ENCODE measurements at places on chromosomes 12 and 14.

GRCh38 chr12:80745851-80746505, 29.3 kb downstream of the MYF5 start:
- no peak for DNase-seq

- DNase-seq = no peak
These were observed 685 bp upstream of the SERPINA1 start for GRCh38 chr14:94389104-94389469.

DNA sequence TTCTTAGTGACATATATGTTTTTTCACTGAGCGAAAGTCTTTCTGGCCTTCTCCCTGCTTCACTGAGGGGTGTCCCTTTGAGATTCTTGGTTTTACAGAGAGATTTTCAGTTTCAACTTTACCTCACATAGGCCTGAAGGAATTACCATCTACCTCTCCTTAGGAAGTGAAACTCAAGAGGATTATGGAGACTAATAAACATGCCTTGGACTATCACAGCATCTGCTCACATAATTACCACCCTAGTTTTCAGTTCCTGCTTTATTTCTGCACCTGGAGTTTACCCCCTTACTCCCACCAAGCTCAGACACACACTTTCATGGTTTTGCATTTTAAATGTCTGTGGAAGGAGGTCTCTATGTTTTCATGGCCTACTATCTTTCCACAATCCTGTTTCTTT, 118.3 kb upstream of the SCAF11 start:
- DNase-seq = no peak

DNA sequence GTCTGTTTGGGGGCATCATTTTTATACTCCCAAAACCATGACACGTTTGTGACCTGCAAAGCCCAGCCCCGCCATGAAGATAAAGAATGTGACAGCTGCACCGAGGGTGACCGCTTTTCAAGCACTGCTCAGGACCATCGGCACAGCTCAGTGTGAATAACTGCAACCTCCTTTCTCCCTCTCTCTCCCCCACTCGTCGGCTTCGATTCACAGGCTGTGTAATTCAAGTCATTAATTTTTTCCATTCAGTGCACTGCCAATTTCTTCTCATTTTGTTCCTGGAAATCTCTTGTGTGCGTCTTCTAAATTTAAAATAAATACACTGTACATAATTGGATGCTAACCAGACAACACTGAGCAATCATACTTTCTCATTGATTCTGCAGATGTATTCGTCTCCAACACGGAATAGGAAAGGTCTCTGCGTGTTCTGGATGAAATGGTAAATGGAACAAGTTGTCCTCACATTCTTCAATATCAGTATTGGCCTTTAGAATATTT, 260.8 kb downstream of the TTC8 start:
- DNase-seq = no peak

- no peak for DNase-seq
These were observed 143.5 kb downstream of the ST8SIA1 start for GRCh38 chr12:22190969-22191368.

DNA sequence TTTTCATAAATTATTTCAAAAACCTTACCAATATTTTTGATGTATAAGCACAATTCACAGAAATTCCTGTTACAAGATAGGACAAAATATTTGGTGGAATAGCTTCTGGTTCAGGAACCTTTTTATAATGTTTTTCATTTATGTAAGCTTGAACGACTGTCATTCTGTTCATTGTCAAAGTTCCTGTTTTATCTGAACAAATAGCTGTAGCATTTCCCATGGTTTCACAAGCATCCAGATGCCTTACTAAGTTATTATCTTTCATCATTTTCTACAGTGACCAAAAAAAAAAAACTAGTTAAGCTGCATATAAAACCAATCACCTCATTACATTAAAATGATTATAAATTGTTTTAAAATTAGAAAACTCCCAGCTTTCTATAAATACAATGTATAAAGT, 87.1 kb downstream of the ATP2B1 start:
- DNase-seq = no peak

- no peak for DNase-seq
These were observed 41.3 kb downstream of the RAB3IP start for GRCh38 chr12:69779928-69780327.

GRCh38 chr12:132517013-132517739, 27.2 kb downstream of the FBRSL1 start:
- DNase-seq = no peak

DNA sequence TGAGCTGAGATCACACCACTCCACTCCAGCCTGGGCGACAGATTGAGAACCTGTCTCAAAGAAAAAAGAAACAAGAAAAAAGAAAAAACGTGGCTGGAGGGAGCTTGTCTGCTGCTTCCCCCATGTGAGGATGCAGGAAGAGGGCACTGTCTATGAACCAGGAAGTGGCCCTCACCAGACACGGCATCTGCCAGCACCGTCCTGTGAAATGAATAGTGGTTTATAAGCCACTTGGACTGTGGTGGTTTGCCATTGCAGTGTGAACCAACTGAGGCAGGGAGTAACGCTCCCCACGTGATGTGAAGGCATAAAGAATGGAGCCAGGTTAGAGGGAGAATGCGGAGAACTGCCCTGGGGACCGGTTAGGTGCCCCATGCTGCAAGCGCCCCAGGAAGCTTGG, 4.5 kb upstream of the BRF1 start:
- no peak for DNase-seq

DNA sequence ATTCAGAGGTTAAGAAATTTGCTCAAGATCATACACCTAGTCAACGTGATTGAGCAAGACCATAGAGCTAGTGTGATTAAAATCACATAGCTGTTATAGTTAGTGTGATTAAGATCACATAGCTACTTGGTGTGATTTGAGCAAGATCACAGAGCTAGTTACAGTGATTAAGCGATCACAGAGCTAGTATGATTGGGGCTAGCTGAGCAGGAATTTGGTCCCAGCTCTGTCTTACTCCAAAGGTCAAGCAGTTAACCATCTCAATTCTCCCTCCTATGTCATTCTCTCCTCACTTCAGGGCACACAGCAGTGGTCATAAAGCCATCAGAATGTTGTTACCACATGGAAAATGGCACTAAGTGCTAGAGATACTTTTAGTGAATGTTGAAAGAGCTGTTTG, 158.2 kb downstream of the SPTSSA start:
- DNase-seq = no peak

- DNase-seq = no peak
These were observed 545.1 kb upstream of the ATP2B1 start for GRCh38 chr12:90253674-90254181.

GRCh38 chr14:37253905-37254304, 56.2 kb downstream of the MIPOL1 start:
- no peak for DNase-seq

DNA sequence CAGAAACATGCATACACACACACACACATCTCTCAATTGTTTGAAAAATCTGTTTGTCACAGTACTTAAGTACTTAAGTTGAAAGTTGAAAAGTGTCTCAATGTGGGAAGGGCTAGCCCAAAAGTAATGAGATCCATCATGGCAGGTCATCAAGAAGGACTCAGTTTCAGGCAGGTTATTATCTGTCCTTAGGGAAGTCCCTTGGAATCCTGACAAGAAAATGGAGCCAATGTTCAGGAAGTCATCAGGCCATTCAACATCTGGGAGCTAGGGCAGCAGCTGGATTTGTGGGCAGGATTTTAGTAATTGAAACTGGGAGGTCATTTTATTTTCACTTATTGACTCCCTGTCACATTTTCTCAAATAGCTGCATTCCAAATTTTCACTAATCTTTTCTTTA, 56.0 kb downstream of the MSRB3 start:
- no peak for DNase-seq

DNA sequence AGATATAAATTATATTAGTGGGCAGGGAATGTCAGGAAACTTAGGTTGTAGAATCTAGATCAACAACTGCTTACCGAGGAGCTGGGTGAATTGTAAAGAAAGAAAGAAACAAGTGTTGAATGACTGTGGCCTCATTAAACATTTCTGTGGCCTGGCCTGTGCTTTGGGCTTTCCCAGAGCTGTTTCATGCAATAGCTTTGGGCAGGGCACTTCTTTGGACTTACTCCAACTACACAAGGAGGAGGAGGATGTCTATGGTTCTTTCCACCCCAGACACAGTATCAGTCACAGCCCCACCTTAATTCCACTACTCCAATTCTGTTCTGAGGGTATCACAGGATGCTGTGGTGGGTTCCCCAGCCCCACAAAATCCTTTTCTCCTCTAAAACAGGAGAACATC, 38.0 kb downstream of the DPF3 start:
- DNase-seq = no peak

DNA sequence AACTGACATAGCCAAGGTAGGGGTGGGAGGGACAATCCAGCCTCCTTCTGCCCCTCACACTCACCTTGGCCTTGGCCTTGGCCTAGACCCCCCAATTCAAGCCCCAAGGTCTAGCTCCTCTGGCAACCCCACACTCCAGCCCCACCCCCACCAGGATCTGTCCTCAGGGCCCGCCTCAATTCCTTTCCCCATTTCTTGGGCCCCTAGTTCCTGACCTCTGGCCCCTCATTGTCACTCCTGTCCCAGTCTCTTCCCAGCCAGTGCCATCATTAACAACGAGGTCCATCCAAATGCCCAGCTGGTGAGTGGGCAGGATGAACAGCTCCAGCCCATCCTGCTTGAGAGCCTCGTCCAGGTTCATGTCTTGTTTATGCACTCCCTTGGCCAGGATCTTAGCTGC, 6.8 kb upstream of the GDF11 start:
- no peak for DNase-seq

GRCh38 chr12:53380794-53381730, 1.1 kb downstream of the SP1 start:
- no peak for DNase-seq

GRCh38 chr12:14169281-14169680, 187.9 kb upstream of the GRIN2B start:
- DNase-seq = no peak

- DNase-seq = no peak
These were observed 9.7 kb upstream of the HCAR1 start for GRCh38 chr12:122740351-122740750.

GRCh38 chr12:19615384-19615725, 176.1 kb downstream of the AEBP2 start:
- DNase-seq = no peak

- no peak for DNase-seq
These were observed 1.2 kb upstream of the GOLGA5 start for GRCh38 chr14:92792885-92793284.

DNA sequence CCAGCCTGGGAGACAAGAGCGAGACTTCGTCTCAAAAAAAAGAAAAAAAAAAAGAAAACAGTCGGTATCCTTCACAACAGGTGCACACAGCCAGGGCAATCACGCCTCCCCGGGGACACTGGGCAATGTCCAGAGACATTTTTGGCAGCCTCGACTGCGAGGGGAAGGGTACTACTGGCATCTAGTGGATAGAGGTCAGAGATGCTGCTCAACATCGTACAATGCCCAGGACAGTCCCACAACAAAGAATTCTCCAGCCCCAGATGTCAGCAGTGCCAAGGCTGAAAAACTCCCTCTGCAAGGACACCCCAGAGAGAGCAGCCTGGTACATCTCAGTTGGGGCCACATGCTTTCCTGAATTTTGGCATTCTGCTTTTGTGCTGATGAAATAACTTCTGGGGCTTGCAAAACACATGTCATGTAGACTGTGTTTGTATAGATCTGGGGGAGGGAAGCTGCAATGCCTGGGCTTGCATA, 21.5 kb downstream of the ALDH2 start:
- no peak for DNase-seq

- DNase-seq = no peak
These were observed 65.3 kb upstream of the RASSF3 start for GRCh38 chr12:64545081-64545382.

DNA sequence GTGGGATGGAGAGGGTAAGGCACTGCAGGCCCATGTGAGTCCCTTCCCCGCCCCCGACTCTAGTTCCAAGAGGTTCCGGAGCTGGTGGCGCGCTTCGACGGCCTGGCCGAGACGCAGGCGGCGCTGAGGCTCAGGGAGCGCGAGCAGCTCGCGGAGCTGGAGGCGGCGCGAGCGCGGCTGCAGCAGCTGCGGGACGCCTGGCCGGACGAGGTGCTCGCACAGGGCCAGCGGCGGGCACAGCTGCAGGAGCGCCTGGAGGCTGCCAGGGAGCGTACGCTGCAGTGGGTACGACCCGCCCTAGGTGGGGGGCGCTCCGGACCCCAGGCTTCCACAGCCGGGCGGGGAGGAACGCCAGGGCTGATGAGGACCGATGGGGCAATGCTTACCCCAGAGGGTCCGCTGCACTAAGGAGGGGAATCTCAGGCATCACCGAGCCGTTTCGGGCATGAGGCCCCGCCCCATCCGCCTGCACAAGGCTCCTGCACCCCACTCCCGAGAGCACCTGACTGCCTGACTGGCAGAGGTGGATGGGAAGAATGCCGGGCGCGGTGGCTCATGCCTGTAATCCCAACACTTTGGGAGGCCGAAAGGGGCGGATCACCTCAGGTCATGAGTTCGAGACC, 4.9 kb downstream of the CFAP73 start:
- DNase-seq = no peak

- DNase-seq = no peak
These were observed 372.6 kb downstream of the BCL11B start for GRCh38 chr14:98899441-98899840.

DNA sequence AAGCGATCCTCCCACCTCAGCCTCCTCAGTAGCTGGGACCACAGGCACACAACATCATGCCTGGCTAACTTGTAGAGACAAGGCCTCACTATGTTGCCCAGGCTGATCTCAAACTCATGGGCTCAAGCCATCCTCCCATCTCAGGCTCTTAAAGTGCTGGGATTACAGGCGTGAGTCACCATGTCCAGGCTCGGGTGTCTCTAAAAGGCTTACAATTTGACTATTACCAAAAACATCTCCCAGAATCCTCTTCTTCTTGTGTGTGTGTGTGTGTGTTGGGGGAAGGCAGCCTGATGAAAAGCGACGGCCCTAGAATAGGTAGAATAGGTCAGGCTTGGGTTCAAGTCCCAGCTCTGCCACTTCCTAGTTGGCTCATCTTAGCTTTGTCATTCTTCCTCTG, 16.8 kb downstream of the MSI1 start:
- DNase-seq = no peak

- no peak for DNase-seq
These were observed 236.1 kb upstream of the PLEKHG7 start for GRCh38 chr12:92466391-92467305.

- DNase-seq = no peak
These were observed 209.5 kb downstream of the RBM19 start for GRCh38 chr12:113756609-113757008.

- DNase-seq = no peak
These were observed 12.5 kb upstream of the IFT81 start for GRCh38 chr12:110111476-110112334.
